Spinal cord (tissue), 10 donors: ENCODE measurements at places on chromosomes 6 and 20. TPM values are rescaled to one million over a fixed set of nuclear protein-coding genes. Genes with fewer than 3 reads are reported as not detected.

The RAD21L1 gene
- total RNA-seq, result 0.10 TPM

The SNAP25 gene
- total RNA-seq, result 370 TPM

GRCh38 chr20:61437280-61438206 lies 185.5 kb downstream of the CDH4 start:
- DNase-seq, result no peak

DNA sequence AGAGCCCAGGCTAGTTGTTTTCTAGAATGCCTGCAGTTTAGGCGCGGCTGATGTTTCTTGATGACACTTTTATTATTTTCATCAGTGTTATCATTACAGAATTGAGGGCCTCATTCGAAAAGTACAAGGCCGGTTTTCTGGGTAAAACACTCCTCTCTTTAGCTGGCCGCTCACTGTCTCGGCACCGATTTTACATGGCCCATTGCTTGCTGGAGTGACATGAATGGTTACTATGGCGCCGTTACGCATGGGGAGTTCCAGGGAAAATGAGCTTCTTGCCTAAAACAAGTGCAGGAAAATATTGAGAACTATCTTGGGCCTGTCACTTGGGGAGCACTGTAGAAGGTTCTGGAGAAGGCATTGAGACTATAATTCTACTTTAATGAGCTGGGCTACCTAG lies 317.8 kb downstream of the CDH4 start:
- DNase-seq, result no peak

DNA sequence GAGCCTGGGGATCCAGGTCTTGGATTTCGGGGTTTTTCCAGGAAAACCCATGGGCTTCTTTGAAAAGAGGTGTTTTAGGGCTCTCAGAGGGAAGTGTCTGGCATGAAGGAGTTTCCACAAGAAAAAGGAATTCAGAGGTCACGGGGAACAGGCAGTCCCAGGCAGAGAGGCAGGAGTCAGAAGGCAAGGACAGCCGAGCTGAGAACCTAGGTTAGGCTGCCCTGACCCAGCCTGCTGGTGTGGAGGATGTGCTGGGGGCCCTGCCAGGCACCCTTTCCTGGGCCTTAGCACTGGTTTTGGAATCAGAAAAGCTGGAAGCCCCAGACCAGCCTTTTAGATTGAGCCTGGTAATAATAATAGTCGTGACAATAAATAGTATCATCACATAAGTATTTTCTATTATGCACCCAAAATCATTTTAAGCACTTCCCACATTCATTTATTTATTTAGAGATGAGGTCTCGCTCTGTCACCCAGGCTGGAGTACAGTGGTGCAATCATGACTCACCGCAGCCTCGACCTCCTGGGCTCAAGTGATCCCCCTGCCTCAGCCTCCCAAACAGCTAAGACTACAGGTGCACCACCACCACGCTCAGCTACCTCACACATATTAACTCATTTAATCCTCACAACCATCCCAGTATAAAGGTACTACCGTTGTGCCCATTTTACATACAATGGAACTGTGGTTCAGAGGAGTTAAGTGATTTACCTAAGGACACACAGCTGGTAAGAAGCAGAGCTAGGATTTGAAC lies 19.9 kb downstream of the TGM2 start:
- DNase-seq, result no peak

DNA sequence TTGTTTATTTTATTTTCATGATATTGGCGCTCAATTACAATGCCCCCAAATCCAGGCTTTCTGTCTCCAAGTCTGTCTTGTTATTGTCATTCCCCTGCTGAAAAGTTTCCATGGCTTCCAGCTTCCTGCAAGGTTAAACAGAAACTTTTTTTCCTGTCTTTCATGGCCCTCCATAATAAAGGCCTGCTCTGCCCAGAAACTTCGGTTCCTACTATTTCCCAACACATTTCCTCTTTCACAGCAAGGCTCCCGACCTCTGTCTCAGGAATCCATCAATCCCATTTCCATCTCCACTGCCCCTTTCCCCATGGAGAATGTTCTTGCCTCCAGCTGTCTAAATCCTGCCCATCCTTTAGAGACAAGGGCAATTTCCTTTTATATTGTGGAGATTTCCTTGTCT lies 365.2 kb upstream of the JARID2 start:
- no peak for DNase-seq

DNA sequence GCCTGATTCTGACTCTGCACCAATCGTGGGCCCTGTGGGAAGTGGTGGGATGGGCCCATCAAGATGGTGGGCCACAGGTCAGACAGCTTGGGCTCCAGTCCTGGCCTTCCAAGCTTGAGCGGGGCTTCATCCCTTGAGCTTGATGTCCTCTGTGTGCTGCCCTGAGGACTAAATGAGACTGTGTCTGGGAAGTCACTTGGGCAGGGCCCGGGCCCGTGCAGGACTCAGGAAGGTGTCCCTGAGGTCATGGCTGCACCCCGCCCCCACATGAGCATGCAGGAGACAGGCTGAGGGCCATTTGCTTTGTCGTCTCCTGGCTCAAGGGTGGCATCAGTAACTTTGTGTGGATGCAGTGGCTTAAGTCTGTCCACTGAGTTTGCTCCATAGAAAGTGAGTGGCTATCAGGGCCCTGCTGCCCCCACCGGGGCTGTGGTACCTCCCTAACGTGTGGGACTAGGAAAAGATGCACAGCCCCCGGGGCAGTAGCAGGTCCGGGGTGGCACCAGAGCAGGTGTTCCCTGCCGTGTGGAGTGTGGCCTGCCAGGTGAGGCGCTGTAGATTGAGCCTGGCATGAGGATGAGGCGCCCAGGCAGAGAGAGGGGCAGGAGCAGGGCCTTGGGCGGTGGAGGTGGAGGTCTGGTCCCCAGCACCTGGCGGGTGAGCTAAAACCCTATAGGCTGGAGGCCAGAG lies 298.6 kb downstream of the TAF4 start:
- no peak for DNase-seq

GRCh38 chr6:153038378-153039057 lies 36.0 kb upstream of the MTRF1L start:
- no peak for DNase-seq

GRCh38 chr6:52361945-52362442 lies at the start of gene PAQR8:
Gene PAQR8 (plus strand): TSS chr6:52362151. CDS start chr6:52403214, 41,063 bp downstream.
- peak; percentile 44 for DNase-seq

The MAP7 gene
- total RNA-seq, result 9.9 TPM

GRCh38 chr6:74603322-74604076 lies 602.4 kb downstream of the COL12A1 start:
- no peak for DNase-seq

The ATRN gene
- total RNA-seq, result 64.2 TPM

The TSBP1 gene
- not detected for total RNA-seq

The AIF1 gene
- total RNA-seq, result 35.5 TPM

The SCRT2 gene
- 0.40 TPM for total RNA-seq

DNA sequence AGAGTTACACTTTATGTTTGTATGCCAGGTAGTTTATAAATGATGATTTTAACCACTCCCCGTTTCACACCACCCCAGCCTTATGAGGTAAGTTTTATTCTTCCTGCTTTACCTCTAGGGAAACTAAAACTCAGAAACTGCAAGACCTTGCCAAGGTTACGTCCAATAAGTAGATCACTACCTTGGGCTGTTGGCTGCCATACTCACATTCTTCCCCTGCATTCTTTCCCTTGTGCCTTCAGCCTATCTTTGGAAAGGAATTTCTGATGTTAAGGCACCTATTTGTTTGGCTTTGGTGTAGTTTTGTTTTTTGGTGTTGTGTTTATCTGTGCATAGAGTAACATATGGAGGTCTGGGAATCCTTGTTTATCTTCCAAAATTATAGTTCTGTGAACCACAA lies 122.1 kb downstream of the UST start:
- DNase-seq, result no peak

DNA sequence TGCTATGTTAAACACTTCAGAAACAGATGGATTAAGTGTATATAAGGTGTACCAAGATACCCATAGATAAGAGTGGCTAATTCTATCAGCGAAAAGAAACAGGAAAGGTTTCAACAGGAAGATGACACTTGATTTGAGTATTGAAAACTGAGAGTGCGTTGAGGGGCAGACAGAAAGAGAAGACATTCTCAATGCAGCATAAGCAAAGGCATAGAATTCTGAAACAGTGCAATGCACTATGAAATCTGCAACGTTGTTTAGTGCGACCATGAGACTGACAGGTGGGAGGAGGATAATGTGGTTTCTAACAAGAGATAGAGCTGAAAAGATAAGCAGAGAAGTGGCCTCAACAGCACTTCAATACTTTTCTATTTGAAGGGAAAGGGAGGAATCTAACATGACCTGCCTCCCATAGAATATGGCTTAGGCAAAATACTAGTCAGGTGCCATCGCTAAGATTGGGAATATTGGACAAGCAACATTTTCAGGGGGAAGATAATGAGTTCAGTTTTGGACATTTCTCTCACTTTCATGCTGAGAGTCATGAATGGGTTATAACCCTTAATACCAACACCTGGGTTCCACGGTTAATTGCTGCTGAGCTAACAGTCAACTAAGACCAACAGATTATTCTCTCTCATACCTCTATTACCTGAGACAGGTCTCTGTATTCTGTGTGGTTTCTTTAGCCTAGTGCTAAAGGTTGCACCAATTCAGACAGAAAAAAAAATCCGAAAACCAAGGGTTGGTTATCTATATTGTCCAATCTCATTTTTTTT lies 312.9 kb upstream of the ARID1B start:
- DNase-seq, result no peak

The C6orf47 gene
- 23.1 TPM for total RNA-seq

DNA sequence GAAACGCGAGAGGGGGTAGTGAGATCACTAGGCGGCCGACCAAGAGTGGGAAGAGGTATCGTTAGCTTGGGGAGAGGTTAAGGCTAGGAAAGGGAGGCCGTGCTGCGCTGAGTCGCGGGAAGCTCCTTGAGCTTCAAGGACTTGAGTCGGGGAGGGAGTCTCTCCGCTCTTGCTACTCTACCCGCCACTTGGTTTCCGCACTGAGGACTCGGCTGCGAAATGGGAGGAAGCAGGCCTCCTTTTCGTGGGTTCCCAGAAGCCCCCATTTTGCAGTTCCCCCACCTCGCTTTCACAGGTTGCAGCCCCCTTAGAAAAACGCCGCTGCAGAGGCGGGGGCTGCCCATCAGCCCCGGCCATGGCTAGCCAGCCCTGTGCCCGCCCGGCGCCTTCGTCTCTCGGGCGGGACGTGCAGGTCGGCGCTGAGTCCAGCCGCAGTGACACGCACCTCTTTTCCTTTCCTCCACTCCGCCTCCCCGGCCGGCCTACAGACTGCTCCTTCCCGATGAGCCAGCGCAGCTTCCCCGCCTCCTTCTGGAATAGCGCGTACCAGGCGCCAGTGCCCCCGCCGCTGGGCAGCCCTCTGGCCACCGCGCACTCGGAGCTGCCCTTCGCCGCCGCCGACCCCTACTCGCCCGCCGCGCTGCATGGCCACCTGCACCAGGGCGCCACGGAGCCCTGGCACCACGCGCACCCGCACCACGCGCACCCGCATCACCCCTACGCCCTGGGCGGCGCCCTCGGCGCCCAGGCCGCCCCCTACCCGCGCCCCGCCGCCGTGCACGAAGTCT lies 4.9 kb downstream of the VGLL2 start:
- no peak for DNase-seq

GRCh38 chr6:63306420-63306819 lies 13.4 kb downstream of the LGSN start:
- DNase-seq, result no peak

DNA sequence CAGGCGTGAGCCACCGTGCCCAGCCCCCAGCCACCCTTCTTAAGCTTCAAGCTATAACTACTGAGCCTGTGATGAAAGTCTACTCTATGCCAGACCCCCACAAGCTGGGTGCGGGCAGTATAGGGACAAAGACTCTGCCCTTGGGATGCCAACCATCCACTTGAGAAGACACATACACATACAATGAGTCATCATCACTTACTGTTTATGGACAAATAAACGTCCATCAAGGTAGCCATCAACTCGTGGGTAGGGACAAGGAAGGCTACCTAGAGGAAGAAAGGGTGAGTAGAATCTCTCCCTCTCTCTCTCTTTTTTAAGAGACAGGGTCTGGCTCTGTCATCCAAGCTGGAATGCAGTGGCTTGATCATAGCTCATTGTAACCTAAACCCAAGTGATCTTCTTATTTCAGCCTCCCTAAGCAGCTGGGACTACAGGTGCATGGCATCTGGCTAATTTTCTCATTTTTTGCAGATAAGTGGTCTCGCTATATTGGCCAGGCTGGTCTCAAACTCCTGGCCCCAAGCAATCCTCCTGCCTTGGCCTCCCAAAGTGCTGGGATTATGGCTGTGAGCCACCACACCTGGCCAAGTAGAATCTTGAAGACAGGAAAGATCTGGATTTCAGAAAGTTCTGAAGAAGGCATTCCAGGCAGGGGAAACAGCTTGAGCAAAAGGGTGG lies 2.6 kb upstream of the TP53INP2 start:
- DNase-seq, result no peak

DNA sequence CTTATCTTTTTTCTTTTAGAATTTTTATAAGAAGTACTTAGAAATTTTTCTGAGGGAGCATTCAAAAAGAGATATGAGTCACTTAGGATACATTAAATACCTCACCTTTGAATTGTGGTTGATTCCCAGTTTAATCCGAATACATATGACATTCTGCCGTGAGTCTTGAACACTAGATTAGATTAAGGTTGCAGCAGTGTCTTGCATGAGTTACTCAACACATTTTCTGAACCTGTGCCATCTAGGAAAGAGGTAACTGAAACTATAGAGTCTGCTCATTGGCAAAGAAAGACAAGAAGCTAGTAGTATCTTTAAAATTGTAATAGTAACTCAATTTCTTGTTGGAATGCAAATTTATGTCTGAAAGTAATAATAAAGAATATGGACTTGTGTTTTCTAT lies 14.9 kb downstream of the PEX3 start:
- DNase-seq, result no peak

- no peak for DNase-seq
Measured at GRCh38 chr6:127090051-127090450, 28.4 kb upstream of the RSPO3 start.
